ENCODE measurements at places on chromosomes 7 and 10.

GRCh38 chr7:40965774-40966173 is 737.1 kb downstream of the INHBA start:
- DNase-seq = no peak

GRCh38 chr7:33243319-33243881 is 114.0 kb downstream of the BBS9 start:
- peak; percentile 28 for DNase-seq

DNA sequence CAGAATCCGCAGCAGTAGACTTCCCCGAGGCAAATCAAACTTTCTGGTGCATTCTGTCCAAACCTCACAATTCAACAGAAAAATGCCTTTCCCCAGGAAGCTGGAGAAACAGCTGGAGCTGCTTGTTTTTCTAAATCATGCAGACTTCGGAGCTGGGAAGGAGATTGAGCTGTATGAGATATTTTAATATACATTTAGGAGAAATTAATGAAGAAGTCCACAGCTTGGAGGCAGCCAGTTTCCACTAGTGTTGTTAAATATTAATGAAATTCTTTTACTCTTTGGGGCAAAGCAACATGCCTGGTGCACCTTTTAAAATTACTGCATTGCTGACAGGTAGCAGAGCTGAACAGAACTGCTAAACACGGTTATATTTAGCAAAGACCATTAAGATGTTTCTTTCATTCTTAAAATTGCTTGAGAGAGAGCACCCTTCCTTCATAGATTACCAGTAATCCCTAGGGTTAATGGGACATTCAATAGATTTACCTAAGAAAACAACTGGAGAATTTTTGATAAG is 566.4 kb downstream of the SORCS3 start:
- no peak for DNase-seq

DNA sequence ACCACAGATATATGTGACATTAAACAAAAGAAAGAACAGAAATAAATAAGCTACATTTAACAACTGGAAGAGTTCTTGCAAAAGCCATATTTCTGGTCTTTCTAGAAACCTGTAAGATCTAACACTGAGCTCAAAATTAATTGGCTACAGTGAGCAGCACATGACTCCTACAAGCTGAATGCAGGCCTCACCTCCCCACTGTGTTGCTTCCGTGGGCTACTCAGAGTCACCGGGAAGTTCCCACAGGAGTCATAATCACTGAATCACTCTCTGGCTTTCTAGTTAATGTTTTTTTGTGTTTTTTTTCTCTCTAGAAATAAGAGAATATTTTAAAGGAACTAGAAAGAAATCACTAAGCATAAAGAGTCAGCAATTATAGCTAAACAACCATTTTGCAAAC is 10.2 kb upstream of the MRPS24 start:
- peak; percentile 51 for DNase-seq

DNA sequence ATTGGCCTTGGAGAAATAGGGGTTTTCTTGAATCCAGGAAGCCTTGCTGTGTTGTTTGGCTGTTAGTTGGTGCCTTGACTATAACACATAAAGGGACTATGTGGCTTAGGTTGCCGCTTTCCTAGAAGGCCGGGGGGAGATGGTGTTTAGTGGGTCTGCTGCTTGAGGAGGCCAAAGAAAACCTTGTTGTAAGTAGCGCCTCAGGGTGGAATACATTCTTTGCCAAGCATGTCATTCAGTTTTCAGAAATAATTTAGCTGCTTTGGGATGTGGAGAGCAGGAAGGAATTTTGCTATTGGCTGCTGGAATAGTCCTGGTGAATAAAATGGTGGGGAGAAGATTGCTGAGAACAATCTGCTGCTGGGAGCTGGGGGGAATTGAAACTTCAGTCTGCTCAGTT is 132.9 kb upstream of the WNT16 start:
- no peak for DNase-seq
